ENCODE measurements at places on chromosomes 4 and X. TPM values are rescaled to one million over a fixed set of nuclear protein-coding genes. Genes with fewer than 3 reads are reported as not detected.
A peak's percentile ranks its signal among the peaks of the same experiment; 100 is the strongest.

GRCh38 chr4:165207431-165208220 lies at the start of gene KLHL2:
Gene KLHL2, plus strand, starts transcription at chr4:165207561. Its CDS starts 316 bp downstream, at chr4:165207877.
- peak; percentile 89 for DNase-seq

Gene GPR82
- total RNA-seq, result 0.17 TPM

Gene CPLX1
- total RNA-seq, result 5.3 TPM

DNA sequence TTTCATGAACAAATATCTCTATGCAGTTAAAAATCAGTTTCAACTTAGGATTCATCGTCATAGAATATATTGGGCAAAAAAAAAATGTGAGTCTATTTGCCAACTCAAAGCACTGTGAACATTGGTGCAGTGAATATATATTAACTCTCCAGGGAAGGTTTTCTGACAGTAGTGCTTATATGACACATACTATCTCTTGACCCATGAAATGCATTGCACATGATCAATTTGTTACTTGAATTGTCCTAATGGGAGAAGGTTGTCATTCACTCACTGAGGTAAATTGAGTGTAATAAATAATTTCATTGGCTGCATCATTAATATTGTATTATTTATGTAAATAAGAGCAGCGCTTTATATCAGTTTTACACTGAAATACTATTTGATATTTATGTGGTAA lies 2458.5 kb downstream of the ARAP2 start:
- no peak for DNase-seq

- DNase-seq, result no peak
Observed at GRCh38 chrX:128698573-128699181, 646.5 kb upstream of the ACTRT1 start.

GRCh38 chr4:101753721-101754120 lies 36.8 kb upstream of the BANK1 start:
- DNase-seq, result no peak

Gene CA5B
- 11.4 TPM for total RNA-seq

DNA sequence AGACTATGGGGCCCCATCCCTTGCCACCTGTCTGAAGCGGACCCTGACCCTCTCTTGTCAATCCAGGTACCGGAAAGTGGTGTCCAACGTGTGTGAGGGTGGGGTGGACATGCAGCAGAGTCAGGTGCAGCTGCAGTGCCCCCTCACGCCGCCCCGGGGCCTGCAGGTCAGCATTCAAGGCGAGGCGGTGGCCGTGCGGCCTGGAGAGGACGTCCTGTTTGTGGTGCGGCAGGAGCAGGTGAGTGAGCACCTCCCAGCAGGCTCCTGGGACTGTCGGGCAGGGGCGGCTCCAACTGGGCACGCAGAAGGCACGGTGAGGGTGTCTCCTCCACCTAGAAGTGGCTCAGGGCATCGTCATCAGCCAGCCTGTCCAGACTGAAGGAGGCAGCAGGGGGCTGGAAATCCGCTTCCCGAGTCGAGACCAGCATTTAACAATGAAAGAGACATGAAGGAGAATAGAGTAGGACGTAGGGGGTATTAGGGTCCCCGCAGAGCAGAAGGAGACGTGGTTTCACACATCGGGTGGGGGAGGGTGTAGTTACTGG lies 221.6 kb downstream of the AFAP1 start:
- no peak for DNase-seq

- no peak for DNase-seq
Observed at GRCh38 chrX:371907-372306, 14.8 kb downstream of the PPP2R3B start.

DNA sequence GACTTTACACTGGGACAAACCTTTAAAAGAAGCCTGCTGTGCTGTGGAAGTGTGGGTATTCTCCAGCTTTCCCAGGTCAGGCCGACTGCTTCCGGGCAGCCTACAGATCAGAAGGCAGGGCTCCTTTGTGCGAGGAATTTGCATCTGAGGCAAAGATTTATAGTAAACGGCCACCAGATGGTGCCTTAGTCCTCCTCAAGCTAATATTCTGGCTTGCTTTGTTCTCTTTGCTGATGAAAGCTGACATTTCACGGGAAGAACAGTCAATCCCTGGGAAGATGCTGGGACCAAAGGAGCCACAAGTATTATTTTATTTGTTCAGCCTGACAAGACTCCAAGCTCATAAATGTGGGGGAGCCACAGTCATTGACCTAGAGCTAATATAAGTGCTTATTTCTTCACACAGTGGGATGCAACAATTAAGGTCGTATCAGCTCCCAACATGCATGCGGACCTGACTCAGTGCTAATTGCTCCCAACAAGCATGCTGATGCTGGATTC lies 120.7 kb upstream of the TRIM2 start:
- peak; percentile 97 for DNase-seq

GRCh38 chr4:153440475-153440874 lies 25.7 kb upstream of the TMEM131L start:
- no peak for DNase-seq

- DNase-seq, result no peak
Observed at GRCh38 chrX:154298312-154298711, 2.7 kb downstream of the TKTL1 start.

GRCh38 chr4:101556842-101557241 lies 209.5 kb upstream of the PPP3CA start:
- no peak for DNase-seq

DNA sequence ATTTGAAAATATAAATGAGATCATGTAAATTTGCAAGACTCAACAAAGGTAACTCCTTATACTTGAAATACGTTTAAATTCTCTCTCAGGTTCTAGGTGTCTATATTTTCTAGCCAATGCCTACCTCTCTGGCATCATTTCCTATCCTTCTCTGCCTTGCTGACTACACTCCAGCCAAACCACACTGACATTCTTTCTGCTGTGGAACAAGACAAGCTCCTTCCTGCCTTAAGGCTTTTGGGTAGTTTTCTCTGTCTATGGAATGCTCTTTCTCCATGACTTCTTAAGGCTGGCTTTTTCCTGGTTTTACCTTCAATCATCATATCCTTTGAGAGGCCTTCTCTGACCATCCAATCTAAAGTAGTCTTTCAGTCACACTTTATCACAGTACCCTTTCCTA lies 201.0 kb downstream of the SPRY1 start:
- DNase-seq, result no peak

GRCh38 chrX:19462879-19463278 lies 52.4 kb downstream of the MAP3K15 start:
- DNase-seq, result no peak

Gene GAGE13
- total RNA-seq, result not detected

Gene KIAA1210
- 0.69 TPM for total RNA-seq

GRCh38 chrX:133985164-133985966 lies at the start of gene GPC3:
Gene GPC3, minus strand, starts transcription at chrX:133985594.
- DNase-seq, result peak; percentile 87

GRCh38 chr4:46484881-46485280 lies 95.0 kb upstream of the GABRA2 start:
- no peak for DNase-seq

GRCh38 chr4:26050671-26051070 lies 136.7 kb downstream of the SMIM20 start:
- no peak for DNase-seq

DNA sequence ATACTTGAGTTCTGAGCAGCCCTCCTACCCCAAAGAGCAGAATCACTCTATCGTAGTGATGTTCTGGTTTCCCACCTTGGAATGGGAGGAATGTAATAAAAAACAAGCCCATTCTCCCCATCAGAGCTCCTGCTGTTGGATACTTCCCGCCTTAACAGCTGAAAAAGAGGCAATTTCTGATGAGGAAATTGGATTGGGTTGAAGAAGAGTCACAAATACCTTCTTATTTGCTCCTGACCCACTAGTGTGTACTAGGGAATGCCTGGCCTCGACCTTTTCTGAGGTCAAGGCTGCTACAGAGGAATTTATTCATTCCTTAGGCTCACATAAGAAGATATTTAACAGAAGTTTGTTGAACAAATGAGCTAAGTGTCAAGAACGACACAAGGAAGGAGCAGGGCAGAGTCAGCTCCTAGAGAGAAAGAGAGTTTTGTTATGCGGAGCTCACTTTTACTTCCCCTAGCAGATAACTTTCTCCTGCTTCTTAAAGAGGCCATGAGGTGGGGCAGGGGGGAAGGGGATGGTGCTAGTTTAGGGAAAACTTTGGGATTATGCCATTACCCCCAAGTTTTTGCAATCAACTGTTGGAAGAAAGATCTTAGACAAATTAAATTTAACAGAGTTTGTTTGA lies 273.8 kb upstream of the CLNK start:
- no peak for DNase-seq

Gene TEX13B
- total RNA-seq, result not detected

DNA sequence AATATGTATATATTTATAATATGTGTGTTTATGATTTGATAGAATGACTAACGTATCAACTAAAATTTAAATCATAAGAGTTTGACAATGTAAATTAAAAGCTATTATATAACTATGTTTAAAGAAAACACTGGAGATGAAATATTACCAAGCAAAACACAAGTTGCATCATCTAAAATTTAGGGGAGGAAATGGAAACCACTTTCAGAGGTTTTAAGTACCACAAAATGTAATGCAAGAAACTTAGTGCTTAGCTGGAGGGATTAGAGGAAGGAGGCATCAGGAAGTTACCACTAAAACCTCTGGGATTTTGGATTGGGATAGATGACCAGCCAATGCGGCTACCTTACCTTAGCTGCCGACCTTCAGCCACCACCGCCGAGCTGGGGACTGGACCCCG lies 1192.1 kb upstream of the PRKX start:
- DNase-seq, result no peak

- DNase-seq, result no peak
Observed at GRCh38 chrX:107823042-107823441, 2.6 kb upstream of the MID2 start.

Gene SH2D1A
- 0.59 TPM for total RNA-seq

DNA sequence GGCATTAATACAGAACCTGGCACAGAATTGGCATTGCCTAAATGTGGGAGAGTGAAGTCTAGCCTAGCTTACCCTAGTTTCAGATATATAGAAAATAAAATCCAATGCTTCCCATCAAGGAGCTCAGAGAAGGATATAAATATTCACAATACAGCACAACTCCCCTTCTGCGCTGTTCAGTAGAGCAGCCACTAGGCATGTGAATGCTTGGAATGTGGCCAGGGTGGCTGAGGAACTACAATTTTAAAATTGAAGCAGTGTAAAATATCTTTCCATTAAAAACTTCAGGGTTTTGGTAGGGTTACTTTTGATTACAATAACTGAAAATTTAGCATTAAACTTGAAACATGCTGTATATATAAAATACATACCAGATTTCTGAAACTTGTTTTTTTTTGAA lies 19.5 kb downstream of the ZNF518B start:
- no peak for DNase-seq

DNA sequence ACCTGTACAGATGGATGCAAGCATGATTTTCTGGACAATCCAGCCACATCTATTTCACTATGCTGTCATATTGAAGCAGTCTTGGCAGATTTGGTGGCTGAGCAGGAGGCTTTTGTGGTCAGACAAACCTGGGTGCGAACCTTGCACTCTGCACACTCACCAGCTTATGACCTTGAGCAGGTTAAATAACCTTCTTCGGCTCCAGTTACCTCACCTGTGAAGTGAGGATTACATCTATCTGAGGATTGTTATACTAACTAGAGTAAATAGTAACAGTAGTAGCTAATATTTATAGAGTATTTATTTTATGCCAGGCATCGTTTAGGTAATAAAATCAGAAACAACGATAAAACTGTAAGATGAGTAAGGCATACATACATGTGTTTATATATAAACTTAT lies 150.0 kb downstream of the PPP3CA start:
- DNase-seq, result no peak

Gene TRPC3
- 4.8 TPM for total RNA-seq

DNA sequence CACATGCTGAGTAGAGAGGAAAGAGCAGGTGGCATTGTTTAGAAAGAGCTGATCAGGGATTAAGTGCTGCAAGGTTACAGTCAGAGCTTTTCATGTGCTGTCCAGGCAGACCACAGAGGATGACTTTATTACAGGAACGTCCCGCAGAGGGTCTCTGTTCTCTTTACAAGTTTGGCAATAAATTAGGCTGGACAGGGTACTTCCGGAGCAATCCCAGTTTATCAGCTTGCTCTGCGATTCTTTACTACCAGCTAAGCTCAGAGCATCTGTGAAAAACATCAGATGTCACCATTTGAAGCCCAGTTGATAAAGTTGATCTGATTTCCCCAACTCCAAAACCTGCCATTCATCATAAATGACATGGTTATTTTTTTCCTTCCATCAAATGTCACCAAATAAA lies 633.1 kb downstream of the NLGN4X start:
- no peak for DNase-seq

DNA sequence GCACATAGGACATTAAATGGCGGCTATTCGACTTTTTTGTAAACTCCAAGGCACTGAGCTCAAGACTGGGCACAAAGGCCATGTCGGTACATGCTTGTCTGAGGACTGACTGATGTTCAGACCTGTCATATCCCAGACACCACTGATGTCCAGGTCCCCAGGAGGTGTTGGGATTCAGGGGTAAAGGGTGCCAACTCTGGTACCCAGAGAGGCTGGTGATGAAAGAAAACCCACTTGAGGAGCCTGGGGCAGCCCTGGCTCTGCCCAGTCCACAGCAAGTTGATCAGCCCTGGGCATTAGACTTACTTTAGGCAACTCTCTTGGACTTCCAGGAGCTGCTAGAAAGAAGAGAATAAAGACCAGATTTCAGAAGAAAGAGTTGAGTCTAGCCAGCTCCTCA lies 18.7 kb downstream of the SASH3 start:
- DNase-seq, result no peak

Gene TMPRSS11F
- total RNA-seq, result not detected

Gene MTTP
- 3.1 TPM for total RNA-seq

GRCh38 chrX:44400588-44400987 lies 57.1 kb upstream of the EFHC2 start:
- DNase-seq, result no peak

- DNase-seq, result no peak
Observed at GRCh38 chr4:14897217-14897616, 105.1 kb upstream of the CPEB2 start.

Gene FAM9B
- not detected for total RNA-seq

DNA sequence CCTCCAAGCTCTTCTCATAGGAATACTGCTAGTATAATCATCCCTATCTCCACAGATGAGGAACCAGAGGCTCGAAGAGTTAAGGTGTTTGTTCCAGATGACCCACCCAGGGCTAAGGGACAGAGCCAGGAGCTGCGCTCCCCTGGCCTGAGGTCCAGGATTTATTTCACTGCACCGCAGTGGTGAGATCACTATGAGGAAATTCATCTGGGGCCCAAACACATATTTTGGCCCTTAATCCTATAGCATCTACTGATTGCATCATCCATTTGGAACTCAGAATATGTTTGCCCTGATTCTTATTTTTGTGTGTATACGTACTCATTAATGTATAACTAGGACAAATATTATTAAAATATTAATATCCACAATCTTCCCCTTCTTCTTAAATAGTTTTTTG lies 100.1 kb upstream of the RBPJ start:
- DNase-seq, result no peak

GRCh38 chr4:85756938-85757337 lies 282.0 kb downstream of the ARHGAP24 start:
- DNase-seq, result no peak

Gene CXorf65
- total RNA-seq, result not detected

Gene NAP1L3
- 71.4 TPM for total RNA-seq

GRCh38 chr4:145069361-145069760 lies 28.6 kb downstream of the ANAPC10 start:
- no peak for DNase-seq

- peak; percentile 37 for DNase-seq
Observed at GRCh38 chr4:127403471-127404084, 229.2 kb upstream of the INTU start.
